ENCODE measurements at places on chromosomes 5 and 9.

DNA sequence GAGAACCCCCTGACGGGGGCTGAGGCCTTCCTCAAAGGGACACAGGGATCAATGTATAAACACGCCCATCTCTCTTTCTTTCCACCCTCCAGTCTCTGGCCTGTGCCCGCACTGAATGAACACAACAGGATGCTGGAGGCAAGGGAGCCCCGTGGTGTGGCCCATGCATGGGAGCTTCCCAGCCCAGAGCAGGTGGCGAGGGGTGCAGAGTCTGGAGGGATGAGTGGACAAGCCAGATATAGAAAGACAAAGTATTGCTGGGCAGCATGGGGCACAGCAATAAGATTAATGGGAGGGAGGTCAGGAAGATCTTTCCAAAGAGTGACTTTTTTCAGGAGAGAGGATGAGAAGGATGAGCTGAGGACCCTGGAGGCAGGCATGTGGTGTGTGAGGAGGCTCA, 103.7 kb downstream of the C5orf15 start:
- no peak for DNase-seq

GRCh38 chr5:122179701-122180100, 50.4 kb downstream of the ZNF474 start:
- DNase-seq, result no peak

DNA sequence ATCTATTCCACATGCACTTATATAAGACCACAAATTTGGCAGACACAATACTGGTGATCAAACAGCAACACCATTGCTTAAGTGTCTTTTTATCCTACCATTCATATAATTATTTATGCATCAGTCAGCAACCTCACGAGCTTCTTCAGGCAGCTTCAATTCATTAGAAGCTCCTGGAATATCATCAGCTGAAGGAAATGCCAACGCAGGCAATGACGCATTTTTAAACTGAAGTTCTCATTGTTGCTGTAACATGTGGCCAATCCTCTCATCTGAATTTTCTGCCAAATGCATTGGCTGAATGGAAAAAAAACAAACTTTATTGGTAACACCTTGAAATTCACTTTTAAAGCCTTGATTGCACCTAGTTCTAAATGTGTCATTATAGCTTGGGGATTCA, 376.4 kb upstream of the RGMB start:
- no peak for DNase-seq

- no peak for DNase-seq
Measured at GRCh38 chr5:142499591-142500226, 174.9 kb upstream of the SPRY4 start.

- no peak for DNase-seq
Measured at GRCh38 chr9:119793218-119793617, 424.0 kb upstream of the BRINP1 start.

DNA sequence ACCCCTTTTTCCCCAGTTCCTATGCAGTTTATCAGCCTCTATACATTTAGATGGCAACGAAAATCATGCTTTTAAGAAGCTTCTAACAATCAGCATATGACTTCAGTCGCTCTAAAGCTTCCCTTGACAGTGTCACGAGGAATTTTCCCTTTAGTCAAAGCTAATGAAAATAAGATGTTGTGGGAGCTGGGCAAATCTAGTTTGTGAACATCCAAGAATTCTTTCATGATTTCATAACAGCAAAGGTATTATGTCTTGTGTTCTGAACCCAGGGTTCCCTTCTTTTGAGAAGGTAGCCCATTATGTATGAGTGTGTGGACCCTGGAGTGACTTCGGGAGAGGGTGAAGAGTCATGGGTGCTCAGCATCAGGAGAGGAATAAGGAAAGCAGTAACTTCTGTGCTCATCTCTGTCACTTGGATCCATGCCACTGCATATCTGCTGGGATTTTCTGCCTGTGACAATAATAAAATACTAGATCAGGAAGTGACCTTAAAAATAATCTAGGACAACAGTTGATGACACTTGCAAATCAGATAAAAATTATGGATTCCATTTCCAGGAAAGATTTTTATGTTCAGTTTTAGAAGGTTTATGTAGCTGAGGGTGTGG, 102.4 kb downstream of the PCSK1 start:
- no peak for DNase-seq

- no peak for DNase-seq
Measured at GRCh38 chr5:177967221-177967887, 28.7 kb downstream of the PROP1 start.

GRCh38 chr5:9622971-9623421, 7.2 kb downstream of the TAS2R1 start:
- DNase-seq, result no peak

- no peak for DNase-seq
Measured at GRCh38 chr5:77636641-77637169, 1.8 kb downstream of the OTP start.

GRCh38 chr5:111859533-111860270, 102.7 kb upstream of the NREP start:
- DNase-seq, result no peak

DNA sequence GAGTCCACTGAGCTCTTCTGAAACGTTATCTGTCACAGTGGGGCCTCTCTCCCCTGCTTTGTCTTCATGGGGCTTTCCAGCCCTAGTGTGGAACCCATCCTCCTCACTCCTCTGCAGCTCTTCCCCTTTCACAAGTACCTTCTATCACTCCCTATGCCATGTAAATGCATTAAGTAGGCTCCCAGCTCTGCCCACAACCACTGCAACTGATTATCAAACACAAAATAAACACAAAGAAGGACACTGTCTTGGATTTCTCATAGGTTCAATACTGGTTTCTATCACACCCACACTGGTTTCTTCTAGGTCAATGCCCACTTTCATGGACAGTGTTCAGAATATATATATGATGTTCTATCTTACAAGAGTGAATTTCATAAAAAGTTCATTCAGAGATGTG, 139.4 kb downstream of the GNAQ start:
- DNase-seq, result no peak

DNA sequence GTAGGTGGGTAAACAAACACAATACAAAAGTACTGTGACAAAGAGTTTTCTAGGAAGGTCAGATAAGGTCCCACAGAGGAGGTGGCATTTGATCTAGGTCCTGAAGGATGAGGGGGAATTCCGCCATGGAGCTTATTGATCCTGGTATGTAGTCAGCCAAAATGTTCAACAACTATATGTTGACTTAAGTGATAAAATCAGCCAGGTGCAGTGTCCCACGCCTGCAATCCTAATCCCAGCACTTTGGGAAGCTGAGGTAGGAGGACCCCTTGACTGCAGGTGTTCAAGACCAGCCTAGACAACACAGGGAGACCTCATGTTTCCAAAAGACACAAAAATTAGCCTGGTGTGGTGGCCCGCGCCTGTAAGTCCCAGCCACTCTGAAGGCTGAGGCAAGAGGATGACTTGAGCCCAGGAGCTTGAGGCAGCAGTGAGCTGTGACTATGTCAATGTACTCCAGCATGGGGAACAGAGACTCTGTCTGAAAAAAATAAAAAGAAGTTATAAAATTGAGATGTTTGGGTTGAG, 46.4 kb upstream of the PLIN2 start:
- no peak for DNase-seq

DNA sequence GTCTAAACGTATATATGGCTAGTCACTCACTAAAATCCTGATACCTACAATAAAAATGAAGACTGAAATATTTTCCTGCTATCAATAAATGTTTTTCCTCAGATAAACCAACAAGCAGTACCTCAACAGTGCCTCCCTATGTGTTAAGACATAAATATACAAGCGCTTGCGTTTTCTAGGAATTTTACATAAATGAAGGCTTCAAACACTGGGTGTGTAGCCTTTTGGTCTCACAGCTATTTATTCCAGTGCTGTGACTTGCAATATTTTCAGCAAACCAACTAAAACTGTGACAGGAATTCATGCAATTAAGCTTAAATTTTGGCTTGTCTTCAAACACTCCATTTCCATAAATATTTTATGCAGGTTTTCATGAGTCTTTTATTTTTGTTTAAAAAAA, 437.0 kb downstream of the BNC2 start:
- no peak for DNase-seq

- no peak for DNase-seq
Measured at GRCh38 chr9:129432297-129433154, 188.4 kb downstream of the C9orf50 start.

GRCh38 chr5:129905473-129906176, 1.4 kb downstream of the CHSY3 start:
- DNase-seq, result no peak

- DNase-seq, result no peak
Measured at GRCh38 chr5:59777028-59777427, 116.5 kb downstream of the PDE4D start.

DNA sequence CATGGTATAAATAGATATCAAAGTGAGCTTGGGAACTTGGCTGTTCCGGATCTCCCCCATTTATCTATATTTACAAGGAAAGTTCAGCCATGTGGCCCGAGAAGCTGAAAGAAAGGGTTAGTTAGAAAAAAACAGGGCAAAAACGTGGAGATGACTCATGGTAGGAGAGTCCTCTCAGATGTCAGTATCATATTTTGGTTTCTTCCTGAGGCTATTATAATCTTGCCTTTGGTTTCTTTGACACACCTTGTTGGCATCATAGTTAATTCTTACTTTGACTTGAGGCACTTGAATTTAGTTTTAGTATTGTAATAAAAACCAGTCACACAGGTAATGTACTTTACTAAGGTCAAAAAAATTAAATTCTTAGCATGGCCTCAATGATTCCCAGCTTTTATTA, 59.9 kb downstream of the GABRA6 start:
- no peak for DNase-seq
